Naive thymus-derived CD8-positive, alpha-beta T cell (primary cell): ENCODE measurements at places on chromosomes 6 and 20. TPM values are rescaled to one million over a fixed set of nuclear protein-coding genes. Genes with fewer than 3 reads are reported as not detected.

DNA sequence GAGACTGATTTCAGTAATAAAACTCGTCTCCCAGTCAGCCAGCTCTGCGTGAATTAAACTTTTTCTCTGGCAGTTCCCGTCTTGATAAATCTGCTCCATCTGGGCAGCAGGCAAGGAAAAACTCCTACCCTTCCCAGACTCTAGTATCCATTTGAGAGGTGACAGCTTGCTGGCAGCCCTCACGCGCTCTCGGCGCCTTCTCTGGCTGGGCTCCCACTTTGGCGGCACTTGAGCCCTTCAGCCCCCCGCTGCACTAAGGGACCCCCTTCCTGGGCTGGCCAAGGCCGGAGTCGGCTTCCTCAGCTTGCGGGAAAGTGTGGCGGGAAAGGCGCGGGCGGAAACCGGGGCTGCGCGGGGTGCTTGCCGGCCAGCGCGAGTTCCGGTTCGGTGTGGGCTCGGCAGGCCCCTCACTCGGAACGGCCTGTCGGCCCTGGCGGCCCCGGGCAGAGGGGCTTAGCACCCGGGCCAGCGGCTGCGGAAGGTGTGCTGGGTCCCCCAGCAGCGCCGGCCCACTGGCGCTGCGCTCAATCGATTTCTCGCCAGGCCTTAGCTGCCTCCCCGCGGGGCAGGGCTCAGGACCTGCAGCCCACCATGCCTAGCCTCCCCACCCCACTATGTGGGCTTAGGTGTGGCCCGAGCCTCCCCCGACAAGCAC is 21.8 kb upstream of the GMPR start:
- DNase-seq, result no peak
- H3K36me3 ChIP-seq, result no peaks in the 10 kb centered on the region
- no peaks in the 10 kb centered on the region for H3K4me1 ChIP-seq
- H3K27ac ChIP-seq, result no peak overlapping the region
- H3K27me3 ChIP-seq, result peaks cover 22% of the 10 kb centered on the region

The HRH3 gene
- not detected for total RNA-seq

The TNNC2 gene
- total RNA-seq, result not detected

DNA sequence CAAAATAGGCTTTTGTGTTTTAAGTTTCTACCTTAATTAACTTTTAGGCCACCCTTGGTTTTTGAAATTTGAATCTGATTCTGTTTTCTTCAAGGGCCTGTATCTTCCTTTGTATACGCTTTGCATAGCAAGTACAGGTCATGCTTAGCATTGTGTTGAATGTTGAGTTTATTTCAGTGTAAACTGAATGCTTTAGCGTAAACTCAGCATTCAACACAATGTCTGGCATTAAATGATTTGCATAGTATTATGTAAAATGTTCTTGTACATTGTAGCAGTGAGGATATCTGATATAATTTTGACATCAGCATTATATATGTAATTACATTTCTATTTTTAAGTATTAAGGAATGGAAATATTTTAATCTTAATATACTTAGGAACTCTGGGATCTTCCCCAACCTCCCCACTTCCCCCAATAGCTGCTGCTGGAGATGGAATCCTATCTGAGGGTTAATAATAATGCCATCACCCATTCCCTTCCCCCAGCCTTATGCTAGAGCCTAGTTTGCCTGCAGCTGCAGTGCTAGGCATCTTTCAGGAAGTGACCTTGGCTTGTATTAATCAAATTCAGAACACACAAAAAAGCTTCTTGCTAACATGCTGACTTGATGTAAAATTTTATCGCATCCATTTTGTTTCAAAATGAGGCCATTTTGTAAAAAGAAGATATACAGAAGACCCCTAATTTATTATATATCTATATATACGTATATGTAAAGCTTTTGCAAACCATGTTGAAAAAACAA is 73.1 kb downstream of the NCOA3 start:
- peaks cover 19% of the 10 kb centered on the region for H3K36me3 ChIP-seq
- peaks cover 36% of the 10 kb centered on the region for H3K4me1 ChIP-seq
- no peak overlapping the region for H3K27ac ChIP-seq

The FAM209B gene
- total RNA-seq, result 4.4 TPM

DNA sequence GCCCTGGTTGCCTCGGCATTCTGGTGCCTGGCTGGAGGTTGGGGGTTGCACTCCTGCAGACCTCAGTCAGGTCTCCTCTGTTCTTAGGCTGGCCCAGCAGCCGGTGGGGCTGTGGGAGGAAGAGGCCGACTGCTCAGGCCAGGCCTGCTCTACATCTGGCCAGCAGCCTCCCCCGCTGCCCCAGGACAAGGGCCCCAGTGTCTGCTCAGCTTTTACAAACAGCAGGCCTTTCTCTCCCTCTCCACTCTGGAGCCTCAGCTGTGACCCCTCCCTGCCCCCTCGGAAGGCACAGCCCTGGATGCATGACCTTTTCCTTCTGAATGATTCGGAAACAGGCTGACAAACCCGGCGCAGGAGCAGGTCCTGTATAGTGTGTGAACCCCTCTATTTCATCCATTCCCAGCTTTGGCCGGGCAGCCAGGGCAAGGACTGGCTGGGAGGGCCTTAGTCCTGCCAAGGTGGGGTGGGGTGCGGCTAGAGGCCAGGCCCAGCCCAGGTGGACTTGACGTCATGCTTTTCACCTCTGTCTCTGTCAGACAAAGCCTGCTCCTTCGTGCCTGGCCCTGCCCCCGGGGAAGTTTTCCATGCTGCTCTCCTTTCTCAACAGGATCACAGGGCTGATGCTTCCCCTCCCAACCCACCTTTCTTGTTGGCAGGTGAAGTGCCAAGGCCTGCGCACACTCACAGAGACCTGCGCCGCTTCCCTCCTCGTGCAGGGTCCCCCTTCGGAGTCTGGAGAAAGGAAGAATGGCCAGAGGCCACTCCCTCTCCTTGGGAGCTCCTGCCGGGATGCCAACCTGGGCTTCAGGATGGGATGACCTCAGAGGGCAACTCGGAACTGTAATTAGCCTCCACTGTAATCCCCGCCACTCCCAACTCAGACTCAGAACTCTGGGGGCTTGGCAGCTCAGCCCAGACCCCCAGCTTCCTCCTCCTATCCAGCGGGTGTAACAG is 10.1 kb upstream of the ITPR3 start:
- no peak overlapping the region for H3K27ac ChIP-seq
- H3K4me3 ChIP-seq, result no peak overlapping the region
- DNase-seq, result no peak
- no peaks in the 10 kb centered on the region for H3K36me3 ChIP-seq
- H3K4me1 ChIP-seq, result peaks cover 5% of the 10 kb centered on the region

DNA sequence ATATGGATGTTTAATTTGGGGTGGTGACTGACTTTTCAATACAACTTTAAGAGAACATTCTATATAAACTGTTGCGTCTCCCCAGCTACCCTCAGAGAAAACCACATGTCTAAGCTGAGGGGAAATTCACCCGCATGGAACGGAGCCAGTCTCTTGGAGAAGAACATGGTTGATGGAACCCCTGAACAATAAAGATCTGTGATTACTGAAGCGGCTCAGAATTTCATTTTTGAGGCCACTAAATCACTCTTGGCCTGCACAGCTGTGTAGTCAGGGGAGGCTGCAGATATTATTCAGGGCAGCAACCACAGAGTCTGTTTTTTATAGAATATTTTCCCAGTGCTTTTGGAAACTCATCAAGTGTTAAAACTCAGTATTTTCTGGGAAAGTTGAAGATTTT is 73.8 kb downstream of the EYA4 start:
- no peak overlapping the region for H3K27ac ChIP-seq
- no peaks in the 10 kb centered on the region for H3K36me3 ChIP-seq
- H3K4me1 ChIP-seq, result no peaks in the 10 kb centered on the region
- H3K4me3 ChIP-seq, result no peak overlapping the region
- no peak for DNase-seq
